Naive thymus-derived CD4-positive, alpha-beta T cell (primary cell): ENCODE measurements at places on chromosomes 11 and 22. TPM values are rescaled to one million over a fixed set of nuclear protein-coding genes. Genes with fewer than 3 reads are reported as not detected.

GRCh38 chr11:2540992-2541680, 96.3 kb downstream of the KCNQ1 start:
- DNase-seq = no peak

GRCh38 chr11:34169686-34170085, 64.3 kb downstream of the NAT10 start:
- DNase-seq = no peak

The MRGPRX3 gene
- not detected for polyA plus RNA-seq

DNA sequence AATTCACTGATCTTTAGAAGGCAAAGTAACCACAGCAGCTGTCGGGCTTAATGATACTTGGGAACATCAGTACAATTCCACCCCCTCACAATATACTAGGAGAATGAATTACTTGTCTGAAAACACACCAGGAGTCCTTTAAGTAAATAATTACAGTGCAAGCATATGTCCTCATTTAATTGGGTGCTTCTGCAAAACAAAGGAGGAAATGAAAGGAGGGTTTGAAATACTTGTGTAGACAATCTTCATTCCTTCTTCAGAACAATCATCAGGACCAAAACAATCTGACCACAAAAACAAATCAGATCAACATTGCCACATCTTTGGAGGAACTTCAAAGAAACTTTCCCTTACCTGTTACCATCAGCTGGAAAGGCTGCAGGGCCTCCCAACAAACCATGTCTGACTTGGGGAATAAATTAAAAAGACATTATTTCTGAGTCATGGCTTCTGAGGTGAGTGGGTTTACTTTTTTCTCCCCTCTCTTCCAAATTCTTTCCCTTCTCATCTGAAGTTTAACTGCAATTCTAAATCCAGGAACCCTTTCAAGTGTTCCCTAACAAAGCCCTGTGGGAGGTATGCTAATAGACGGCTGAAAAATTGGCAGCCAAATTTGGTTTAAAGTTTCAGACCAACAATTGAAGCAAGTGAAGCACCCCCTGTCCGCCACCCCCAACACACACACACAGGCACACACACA, 12.5 kb upstream of the CCDC117 start:
- no peak for DNase-seq

DNA sequence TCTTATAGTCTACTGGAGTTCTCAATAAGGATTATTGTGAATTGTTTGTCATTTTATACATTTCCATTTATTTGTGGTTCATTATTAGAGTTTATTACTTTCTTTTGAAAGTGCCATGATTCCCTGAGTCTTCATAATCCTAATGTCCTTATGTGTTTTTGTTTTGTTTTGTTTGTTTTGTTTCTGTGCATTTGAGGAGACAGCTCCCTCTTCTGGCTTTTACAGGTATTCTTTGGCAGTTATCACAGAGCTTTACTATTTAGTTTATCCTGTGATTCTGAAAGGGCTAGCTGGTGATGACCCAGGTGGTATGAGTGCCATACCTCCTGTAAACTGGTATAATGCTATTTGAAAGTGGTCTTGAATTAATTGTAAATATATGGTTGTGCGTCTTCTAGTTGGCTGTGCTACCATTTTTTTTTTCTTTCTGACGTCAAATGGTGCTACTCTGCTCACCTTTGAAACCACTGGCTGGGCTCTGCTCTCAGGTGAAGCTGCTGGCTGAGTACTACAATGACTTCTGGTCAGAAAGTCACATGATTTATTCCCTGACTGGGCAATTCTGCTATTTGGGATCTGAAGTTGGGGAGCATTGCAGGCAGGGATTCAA, 751.2 kb downstream of the JRKL start:
- no peak for DNase-seq

DNA sequence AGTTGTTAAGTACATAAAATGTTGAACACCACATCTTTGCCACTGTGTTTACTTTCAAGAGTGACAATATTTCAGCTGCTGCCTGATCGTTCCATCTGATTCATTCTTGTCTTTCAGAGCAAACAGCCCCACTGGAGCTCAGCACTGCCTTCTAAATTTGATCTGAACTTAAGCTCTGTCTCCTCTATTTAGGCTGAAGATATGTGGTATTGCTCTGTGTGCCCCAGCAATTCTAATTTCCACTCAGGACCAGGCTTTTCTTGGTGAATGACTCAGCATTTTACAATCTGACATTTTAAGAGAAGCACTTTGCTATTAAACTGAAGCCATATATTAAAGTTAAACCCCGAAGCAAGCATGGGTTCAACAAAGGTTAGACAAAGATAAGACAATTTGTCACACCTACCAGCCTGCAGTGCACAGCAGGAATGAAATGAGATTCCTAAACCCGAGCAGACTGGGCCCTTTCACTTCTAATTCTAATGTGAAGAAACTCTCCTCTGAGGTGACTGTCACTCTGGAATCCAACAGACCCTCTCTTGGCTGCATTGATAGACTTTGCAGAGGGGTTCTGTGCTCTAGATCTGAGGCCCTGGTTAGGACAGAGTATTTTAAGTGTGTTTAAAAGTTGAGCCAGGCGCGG, 41.7 kb upstream of the PLET1 start:
- no peak for DNase-seq

- no peak for DNase-seq
Observed at GRCh38 chr22:37657590-37658132, 862 bp upstream of the PDXP start.

The TMEM121B gene
- not detected for polyA plus RNA-seq

The MS4A6E gene
- not detected for polyA plus RNA-seq

- no peak for DNase-seq
Observed at GRCh38 chr11:10722307-10722706, 28.7 kb upstream of the CTR9 start.

DNA sequence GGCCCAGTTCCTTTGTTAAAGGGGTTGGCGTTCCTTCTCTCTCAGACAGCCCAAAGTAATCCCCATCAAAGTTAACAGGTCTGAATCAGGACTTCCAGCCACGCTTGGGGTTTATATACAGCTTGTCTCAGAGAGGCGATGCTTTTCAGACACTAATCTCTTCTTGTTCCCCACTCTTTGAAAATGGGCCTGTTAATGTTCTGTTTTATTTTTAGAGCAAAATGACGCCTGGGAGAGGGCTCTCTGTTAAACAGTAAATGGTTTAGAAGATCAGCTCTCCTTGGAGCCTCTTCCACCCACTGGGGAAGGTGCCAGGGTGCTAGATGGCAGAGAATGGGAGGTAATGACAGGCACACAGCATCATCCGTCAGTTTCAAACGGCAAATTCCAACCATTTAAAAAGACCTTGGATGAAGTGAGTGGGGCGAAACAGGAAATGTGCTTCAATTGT, 235.9 kb upstream of the NARS2 start:
- DNase-seq = no peak

- no peak for DNase-seq
Observed at GRCh38 chr22:40345271-40345670, 1.0 kb upstream of the ADSL start.

GRCh38 chr11:40514124-40514523, 945.3 kb downstream of the LRRC4C start:
- no peak for DNase-seq

DNA sequence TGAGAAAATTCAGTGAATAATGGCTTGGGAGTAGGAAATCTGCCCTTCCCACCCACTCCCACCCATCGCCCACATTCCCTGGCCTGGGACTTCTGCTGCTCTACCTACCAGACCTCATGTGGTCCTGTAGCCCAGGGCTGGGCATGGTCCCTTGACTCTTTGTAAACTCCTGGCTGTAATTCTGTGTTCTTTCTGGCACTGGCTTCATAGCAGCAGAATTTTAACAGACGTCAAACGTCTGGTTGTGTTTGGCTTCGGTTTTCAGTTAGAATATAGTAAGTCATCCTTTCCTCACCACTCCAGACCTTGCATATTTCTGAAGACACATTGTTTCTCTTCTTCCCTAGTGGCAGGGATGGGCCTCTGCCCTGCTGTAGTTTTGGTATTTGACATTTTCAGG, 210.6 kb downstream of the CSNK2A3 start:
- DNase-seq = no peak

GRCh38 chr22:33789690-33790253, 130.5 kb downstream of the LARGE1 start:
- DNase-seq = no peak
